CD4-positive, alpha-beta T cell treated with Interleukin-4 for 4 hours (primary cell): ENCODE measurements at places on chromosomes 7 and 10.

DNA sequence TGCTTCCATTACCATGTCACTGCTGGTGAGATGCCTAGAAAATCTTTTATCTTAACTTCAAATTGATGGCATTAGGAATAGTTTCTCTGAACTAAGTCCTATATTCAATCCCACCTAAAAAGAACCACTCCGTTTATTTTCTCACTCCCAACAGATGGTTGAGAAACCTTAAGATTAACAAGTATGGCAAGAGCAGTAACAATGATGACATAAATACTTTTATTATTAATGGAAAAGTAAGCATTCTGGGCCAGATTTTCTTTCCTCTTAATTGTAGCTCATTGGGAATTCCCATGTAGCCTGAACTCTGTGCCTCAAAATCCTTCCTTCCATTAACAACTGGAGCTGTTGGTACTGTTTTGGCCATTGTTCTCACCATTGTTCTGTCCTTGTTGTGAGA lies 21.1 kb upstream of the FAM13C start:
- no peak for DNase-seq

GRCh38 chr10:96229568-96230030 lies 41.8 kb downstream of the BLNK start:
- peak; percentile 52 for DNase-seq

- no peak for DNase-seq
Measured at GRCh38 chr7:68958571-68958970, 639.7 kb upstream of the AUTS2 start.

DNA sequence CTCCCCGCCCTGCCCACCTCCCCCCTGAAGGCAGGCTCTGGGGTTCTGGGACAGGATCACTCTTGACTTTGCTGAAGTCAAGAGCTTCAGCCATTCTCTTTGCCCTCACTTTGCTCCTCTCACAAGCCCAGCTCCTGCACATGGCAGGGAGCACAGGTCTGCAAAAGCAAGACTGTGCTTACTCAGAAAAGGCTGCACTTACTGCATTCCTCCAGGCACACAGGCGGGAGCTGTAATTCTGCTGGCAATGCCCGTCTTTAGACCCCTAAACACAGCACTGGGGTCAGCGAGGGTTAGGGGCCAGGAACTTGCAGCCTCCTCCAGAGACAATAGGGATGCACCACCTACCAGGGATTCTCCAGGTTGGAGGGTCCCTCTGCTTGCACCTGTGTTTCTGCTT lies 523.7 kb downstream of the TCERG1L start:
- no peak for DNase-seq

DNA sequence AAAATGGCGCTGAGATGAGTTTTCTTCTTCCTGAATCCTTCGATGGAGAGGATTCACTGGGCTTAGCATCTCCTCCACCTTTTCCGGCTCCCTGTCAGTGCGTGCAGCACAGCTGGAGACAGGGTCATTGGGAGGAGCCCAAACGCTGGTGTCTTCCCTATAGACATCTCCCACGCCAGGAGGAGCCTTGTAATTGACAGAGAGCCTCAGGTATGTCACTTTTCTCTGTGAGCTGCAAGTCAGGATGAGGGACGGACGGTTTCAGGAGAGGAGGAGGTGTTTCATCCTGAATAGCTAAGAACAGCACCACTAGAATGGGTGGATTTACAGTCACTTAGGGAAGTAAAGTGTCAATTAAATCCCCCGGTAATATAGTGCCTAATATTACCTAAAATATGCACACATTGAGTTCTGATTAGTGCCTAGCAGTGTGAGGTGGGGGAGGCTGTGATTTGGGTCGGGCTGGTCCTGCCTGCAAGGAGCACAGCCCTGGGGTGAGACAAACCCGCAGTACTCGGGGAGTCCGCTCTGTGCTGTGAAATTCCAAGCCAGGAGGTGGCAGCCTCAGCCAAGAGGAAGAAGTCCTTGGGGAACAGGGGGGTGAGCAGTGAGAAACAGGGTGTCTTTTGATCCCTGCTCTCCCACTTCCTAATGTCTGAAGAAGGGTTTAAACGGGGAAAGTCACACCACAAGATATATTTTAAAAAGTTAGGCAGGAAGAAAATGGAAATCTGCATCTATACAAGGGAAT lies 28.2 kb downstream of the IL15RA start:
- DNase-seq = peak; percentile 19

GRCh38 chr10:74875966-74876365 lies 49.6 kb downstream of the KAT6B start:
- DNase-seq = no peak

GRCh38 chr7:105800442-105800841 lies 76.0 kb downstream of the ATXN7L1 start:
- DNase-seq = peak; percentile 10

- DNase-seq = no peak
Measured at GRCh38 chr10:51965451-51965850, 266.1 kb upstream of the CSTF2T start.

DNA sequence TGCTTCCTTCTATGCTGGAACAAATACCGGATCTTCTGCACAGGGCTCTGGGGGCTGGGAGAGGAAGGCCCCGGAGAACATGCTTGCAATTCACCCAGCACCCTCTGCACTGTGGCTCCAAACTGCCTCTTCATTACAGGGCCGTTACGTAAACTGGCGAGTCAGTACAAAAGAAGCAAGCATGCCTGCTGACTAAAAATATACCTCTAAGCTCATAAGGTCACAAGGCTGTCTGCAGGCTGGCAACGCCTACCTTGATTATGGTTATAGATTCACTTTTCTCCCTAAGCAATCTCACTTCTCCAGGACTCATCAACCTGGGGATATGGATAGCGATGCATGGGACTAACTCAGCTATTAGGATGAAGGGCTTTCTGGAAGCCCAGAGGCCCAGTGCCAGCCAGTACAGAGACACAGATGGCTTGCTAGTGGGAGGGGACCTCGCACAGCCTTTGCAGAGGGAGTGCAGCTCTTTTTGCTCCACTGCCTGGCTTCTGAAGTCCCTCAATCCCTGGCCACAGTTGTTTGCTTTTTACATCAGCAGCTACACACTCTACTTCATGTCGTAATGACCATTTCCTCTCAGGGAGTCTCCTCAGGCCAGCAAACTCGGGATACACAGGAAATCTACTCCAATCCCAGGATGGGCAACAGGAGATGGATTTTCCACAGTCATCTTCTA lies 96.1 kb downstream of the SH3PXD2A start:
- DNase-seq = no peak

DNA sequence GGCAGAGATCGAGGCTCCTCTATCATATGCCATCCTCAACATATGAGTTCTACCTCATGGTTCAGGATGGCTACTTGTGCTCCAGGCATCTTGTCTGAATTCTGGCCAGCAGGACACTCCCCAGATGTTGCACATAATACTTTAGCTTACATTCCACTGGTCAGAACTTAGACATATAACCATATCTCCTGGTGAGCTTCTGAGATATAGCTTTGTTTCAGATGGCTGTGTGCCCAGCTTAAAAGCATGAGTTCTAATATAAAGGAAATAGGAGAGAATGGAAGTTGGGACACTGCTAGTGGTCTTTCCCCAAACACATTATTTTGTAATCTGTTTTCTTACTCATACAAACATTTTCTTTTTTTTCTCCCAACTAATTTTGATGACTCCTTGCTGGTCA lies 50.8 kb upstream of the IFRD1 start:
- DNase-seq = no peak

GRCh38 chr7:151883857-151884256 lies 6.9 kb upstream of the PRKAG2 start:
- no peak for DNase-seq

GRCh38 chr10:22667093-22667480 lies 47.3 kb downstream of the PIP4K2A start:
- no peak for DNase-seq

DNA sequence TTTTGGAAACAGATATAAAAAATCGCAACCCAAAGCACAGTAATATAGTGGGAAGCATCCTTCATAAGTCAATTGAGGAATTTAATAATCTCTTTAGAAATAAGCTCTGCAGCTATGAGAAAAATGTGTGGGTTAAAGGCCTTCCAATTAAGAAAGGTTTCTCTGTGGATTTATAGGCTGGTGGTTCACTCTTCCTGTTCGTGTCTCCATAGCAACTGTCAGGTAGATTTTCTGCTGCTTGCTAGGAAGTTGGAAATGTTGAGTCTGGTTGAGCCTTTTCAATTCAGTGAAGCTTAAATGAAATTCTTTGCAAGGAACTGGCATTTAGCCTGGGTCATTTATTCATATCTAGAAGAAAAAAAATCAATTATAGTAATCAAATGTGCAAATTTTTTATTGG lies 652.8 kb upstream of the CELF2 start:
- no peak for DNase-seq

DNA sequence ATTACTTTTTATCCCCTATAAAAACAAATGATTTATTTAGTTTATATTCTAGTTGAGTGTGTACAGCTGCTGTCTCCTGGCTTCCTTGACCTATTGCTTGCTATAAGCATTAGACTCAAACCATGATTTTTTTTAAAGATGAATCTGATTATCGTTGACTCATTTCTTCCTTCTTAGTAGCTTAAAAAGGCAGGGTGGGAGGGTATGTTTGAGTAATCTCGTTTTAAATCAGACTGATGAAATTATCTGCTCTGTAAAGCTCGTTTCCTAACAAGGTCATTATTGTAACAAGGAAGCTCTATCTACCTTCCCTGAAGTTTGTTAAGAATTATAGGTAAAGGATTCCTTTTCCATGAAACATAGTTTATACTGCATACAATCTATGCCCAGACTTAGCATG lies 276.3 kb upstream of the KCND2 start:
- no peak for DNase-seq

GRCh38 chr10:104589871-104590270 lies 51.2 kb upstream of the SORCS3 start:
- no peak for DNase-seq
